ENCODE measurements at places on chromosomes 1 and 21. TPM values are rescaled to one million over a fixed set of nuclear protein-coding genes. Genes with fewer than 3 reads are reported as not detected.

TMEM52 gene
- total RNA-seq: 0.33 TPM

ZBTB8A gene
- 6.2 TPM for total RNA-seq

KLHDC7A gene
- not detected for total RNA-seq

C1orf167 gene
- not detected for total RNA-seq

PBX1 gene
- total RNA-seq: 16.2 TPM

LCE1E gene
- not detected for total RNA-seq

TTC39A gene
- total RNA-seq: 0.06 TPM
